NCI-H1105 (cell line): ENCODE measurements at places on chromosomes 3 and 15.
A peak's percentile ranks its signal among the peaks of the same experiment; 100 is the strongest.

GRCh38 chr3:37536840-37537239, 324.8 kb upstream of the CTDSPL start:
- no peak for DNase-seq

DNA sequence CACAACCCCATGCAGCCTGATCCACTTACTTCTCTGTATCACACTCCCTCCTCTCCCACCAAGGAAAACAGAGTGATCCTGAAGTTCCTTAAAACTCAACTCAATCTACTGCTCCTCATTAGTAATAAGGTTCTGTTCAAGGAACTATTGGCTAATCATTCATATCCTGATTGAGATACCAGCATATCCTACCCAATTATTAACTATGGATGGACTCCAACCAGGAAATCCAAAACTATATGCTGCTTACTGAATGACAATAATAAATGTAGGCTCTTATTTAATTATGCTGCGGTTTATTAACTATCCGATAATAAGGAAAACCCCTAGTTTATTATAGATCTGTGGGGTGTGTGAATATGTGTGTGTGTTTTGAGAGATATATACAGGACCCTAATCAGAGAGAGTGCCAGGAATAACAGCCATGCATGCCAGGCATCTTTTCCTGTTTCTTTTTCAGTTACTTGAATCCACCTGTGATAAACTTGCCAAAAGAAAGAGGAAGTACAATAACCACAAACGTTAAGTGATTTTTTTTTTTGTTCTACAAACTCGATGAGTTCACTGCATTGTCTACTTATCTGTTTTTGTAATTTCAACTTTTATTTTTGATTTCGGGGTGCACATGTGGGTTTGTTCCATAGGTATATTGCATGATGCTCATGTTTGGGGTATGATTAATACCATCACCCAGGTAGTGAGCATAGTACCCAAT, 1031.7 kb upstream of the CFAP20DC start:
- DNase-seq: no peak

DNA sequence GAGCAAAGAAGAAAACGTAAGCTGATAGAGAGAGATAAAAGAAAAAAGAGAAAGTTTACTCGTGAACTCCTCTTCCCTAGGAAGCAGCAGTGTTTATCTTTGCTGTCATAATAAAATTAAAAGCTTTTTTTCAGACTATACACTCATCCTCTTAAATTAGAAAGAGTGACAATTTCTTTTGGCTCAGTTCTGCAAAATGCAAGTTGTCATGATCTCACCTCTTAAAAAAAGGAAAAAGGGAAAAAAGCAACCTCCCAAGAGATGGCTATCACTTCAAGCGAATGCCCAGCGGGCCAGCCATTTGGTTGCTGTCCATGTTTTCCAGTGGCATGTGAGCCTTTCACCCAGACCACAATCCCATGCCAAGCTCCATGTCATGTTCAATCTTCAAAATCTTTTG, 7.0 kb upstream of the THBS1 start:
- no peak for DNase-seq

DNA sequence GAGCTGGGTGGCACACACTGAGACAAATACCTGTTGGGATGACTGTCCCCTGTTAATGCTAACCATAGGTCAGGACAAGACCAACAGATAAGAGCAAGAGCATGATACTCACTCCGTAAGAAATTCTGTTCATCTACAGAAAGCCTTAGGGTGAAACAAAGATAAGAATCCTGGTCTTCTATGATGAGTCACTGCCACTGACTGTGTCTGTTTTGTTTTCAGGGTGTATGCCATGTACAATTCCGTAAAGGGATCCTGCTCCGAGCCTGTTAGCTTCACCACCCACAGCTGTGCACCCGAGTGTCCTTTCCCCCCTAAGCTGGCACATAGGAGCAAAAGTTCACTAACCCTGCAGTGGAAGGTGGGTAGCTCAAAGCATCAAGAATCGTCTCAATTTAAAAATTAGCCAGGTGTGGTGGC, 141.1 kb downstream of the GHSR start:
- DNase-seq: no peak

DNA sequence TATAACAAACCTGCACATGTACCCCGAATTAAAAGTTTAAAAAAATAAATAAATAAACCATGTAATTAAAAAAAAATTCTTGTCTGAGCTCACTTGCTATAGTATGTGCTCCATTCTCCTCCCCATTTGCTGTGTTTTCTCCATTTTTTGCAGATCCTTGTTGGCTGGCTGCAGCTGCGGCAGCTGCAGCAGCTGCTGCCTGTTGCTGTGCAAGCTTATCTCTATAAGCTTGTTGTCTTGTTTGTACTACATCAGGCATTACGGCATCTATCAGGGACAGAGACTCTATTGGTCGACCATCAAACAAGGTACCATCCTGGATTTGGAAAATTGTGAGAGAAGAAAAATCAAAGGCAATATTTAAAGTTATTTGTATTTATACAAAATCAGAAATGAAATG, 145.9 kb downstream of the TBL1XR1 start:
- peak; percentile 64 for DNase-seq

DNA sequence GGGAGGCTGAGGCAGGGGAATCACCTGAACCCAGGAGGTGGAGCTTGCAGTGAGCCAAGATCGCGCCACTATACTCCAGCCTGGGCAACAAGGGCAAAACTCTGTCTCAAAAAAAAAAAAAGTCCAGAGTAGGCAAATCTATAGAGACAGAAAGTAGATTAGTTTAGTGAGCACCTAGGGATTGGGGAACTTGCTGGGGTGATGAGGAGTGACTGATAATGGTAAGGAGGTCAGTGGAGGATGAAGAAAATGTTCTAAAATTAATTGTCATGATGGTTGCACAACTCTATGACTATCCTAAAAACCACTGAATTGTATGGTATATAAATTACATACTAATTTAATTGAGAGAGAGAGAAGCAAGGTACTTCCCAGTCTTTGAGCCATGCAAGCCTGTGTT, 27.8 kb upstream of the LYZL4 start:
- no peak for DNase-seq

DNA sequence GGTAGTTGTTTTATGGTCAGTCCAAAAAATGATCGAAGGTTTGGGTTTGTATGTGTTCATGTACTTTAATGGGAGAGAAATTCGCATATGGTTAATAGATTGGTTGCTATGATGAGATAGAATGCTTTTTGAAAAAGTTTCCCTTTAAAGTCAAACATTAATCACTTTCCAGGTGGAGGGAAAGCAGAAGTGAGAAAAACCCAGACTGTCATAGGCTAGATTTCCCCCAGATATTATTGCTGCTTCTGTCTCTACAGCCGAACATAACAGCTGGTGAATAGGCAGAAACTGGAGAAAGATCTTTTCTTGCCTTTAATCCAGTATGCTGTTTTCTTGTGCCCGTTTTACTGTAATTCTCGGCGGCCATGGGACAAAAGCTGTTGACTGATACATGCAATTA, 287.6 kb downstream of the SOX2 start:
- no peak for DNase-seq

- DNase-seq: no peak
These were observed 112.7 kb downstream of the NFKBIZ start for GRCh38 chr3:101962055-101962454.

- DNase-seq: no peak
These were observed 3.7 kb upstream of the PLD1 start for GRCh38 chr3:171813897-171814460.

DNA sequence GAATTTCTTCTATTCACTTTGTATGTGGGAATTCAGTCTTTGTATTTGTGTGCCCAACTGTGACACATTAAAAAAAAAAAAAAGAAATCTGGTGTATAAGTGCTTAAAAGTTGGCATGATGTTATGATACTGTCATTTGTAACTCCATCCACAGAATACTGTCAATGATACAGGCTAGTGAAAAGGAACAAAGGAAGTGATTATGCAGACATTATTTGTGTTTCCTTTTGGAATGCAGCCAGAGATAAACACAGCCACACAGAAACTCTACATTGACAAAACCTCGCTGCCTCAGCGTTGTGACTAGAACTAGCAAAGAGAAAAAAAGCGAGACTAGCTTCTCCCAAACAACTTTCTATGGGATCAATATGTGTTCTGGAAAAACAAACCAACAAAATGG, 519.2 kb upstream of the AGTR1 start:
- DNase-seq: peak; percentile 91

GRCh38 chr15:64341961-64342360, 14.0 kb downstream of the CSNK1G1 start:
- no peak for DNase-seq

GRCh38 chr3:197002701-197003454, 26.7 kb downstream of the MELTF start:
- DNase-seq: no peak

GRCh38 chr3:122960652-122961051, 66.9 kb downstream of the SEMA5B start:
- no peak for DNase-seq

DNA sequence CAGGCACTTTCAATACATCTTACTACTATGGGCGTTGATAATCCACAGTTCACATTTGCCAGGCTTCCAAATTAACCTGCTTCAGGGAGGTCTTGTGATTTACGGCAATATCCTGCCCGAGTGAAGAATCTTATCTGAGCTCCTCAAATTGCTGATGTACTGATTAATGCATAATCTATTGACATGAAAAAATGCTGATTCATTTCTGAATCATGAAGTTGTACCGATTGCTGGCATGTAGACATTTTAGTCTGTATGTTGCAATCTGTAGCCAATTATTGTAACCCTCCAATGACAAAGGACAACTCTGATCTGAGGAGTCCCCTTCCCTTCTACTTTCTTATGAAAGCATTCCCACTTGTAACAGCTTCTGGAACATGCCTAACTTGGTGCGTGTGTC, 97.2 kb downstream of the SEC22A start:
- DNase-seq: no peak

DNA sequence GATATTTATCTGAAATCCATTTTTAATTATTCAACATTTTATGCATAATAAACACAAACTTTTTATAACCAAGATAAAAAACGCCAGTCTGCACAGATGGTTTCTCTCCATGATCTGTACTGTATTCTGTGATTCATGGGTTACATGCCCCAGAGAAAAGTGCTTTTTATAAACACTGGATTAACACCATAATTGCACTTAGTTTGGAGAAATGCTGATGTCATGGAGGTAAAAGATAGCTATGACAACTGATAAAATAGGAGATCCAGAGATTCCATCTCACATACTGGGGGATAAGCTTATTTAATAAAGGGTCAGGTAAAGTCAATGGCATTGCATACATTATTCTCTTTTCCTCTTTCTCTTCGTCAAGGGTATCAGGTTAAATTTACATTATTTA, 1460.4 kb upstream of the ALCAM start:
- DNase-seq: no peak

- DNase-seq: no peak
These were observed 80.9 kb upstream of the DCBLD2 start for GRCh38 chr3:98982351-98982750.

DNA sequence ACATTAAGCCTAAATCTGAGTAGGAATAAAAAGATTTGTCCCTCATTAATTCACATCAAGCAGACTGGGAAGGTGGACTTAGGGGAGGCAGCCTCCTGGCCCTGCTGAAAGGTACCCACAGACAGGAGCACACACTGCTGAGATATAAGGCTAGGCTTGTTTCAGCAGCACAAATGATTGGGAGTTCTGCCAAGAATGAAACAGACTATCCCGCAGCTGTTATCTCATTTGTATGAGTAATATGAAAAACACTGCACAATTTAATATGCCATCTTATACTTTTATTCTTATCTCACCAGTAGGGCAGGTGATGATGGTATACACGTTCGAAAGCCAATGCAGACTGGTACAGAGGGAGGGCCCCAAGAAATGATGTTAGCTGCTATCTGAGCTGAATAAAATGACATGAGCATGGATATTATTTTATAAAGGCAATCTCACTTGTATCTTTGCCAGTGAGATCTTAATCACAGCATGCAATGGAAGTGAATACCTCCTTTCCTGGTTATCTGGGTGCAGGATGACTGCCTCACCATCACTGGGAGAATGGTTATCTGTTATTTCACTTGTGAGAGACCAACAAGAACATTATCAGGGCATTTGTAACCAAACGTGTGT, 258.7 kb upstream of the PPP2R3A start:
- DNase-seq: peak; percentile 82

GRCh38 chr3:38655708-38656300, 6.3 kb upstream of the SCN5A start:
- DNase-seq: peak; percentile 40

DNA sequence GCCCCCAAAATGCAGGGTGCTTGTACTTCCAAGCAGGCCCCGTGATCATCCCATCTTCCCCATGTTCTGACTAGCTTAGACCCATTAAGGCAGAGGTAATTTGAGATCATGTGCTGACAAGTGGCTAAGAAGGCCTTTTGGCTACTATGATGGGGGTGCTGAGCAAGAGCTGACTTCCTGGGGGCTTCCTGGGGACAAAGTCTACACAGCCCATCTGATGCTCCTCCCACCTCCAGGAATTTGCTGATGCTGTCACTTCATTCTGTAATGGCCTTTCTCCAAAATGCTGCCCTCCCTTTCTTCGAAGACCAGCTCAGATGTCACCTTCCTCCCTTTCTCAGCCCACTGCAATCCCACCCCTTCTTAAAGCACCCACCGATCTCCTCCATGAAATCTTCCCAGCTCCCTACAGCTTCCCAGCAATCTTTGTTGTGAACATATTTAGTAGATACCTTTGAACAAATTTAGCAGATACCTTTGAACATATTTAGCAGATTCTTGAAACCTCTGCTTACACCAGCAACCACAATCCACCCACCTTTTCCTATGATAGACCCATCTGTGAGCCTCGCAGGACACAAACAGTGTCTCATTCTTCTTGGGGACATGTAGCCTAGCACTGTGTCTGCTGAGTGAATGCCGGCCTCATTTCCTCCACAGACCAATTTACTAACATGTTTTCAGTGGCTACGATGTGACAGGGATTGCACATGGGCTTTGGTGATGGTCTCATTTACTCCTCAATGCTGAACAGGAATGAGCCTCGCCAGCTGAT, 223.3 kb downstream of the EPHB1 start:
- DNase-seq: no peak

DNA sequence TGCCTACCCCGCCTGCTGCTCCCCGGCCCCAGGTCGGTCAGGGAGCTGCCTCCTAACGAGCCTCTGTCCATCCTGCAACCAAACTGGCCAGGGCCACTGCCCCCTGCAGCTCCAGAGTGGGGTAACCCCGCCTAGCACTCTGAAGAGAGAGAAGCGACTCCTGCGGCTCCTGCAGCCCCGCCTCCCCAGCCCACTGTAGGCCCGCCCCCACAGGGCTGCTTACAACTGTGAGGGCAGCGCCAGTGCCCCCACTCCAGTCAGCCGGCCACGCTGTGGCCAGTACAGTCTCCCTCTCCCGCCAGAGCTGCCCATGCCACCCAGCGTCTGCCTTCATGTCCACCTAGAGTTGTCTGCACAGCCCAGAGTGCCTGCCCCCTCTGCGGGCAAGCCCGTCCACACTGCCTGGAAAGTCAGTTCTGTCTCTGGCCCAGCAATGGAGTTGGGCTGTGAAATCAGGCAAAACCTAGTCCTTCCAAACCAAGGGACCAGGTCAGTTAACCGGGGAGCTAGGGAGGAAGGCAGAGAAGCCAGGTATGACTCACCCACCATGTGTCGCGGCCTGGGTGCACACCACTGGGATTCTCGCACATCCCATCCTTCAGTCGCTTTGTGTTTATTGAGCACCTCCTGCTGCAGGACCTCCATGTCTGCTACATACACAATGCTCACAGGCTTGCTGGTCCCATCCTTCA, 2.4 kb downstream of the UCN2 start:
- no peak for DNase-seq
